ENCODE measurements at places on chromosomes 6 and 20.

GRCh38 chr6:2935566-2936291, 32.6 kb upstream of the SERPINB9 start:
- no peak for DNase-seq

DNA sequence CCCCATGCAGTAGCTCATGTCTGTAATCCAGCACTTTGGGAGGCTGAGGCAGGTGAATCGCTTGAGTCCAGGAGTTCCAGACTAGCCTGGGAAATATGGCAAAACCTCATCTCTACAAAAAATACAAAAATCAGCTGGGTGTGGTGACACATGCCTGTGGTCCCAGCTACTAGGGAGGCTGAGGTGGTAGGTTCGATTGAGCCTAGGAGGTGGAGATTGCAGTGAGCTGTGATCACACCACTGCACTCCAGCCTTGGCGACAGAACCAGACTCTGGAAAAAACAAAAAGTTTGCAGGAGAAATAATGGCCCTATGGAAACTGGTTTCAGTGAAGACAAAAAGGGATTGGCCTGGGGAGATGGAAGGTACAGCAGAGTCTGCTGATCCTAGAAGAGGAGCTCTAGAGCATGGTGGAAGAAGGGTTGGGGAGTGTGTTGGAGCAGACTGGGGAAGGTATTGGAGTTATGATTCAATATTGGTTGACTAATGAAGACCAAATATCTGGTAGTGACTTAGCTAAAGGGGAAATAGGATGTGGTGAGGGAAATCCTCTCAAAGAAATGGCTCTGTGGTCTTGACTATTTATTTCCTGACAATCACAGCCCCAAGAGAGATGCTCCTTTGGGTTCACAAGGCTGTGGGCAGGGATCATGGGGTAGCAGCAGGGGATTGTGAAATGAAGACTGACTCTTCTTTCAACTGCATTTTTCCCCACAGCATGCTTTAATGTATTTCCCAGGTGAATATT, 281.9 kb downstream of the UTRN start:
- no peak for DNase-seq

DNA sequence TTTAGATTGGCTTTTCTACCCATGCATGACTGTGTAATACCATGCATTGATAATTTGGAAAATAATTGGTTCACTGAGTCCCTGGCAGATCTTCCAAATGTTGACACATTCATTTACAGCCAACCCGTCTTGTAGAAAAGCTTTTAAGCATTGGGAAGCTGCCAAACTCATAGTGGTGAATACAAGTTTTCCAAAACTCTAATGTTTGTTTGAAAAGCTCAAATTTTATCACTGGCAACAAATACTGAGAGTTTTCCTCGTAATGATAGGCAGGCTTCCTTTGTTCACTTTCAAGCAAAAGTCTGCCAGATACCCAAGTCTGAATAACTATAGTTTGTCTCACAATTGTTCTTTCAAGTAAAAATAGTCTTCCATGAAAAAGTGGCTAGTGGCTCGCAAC, 143.0 kb downstream of the FIG4 start:
- DNase-seq = no peak

DNA sequence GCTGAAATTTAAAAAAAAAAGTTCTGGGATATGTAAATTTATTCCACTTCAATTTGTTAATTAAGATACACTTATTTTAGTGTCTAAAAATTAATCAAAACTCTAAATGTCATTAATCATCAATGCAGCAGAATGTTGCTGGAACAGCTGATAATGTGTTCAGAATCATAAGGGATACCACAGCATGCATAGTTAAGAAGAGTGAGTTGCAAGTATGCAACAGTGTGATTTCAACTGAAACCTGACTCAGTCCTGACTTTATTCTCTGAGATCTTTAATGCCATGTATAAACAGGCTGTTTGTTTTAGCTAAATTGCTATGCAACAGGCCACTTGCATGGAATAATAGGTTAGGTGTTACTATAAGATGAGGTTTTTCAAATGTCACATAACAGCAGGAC, 1.4 kb downstream of the GRIK2 start:
- DNase-seq = no peak

GRCh38 chr6:35312076-35312800, 14.6 kb downstream of the DEF6 start:
- DNase-seq = no peak

DNA sequence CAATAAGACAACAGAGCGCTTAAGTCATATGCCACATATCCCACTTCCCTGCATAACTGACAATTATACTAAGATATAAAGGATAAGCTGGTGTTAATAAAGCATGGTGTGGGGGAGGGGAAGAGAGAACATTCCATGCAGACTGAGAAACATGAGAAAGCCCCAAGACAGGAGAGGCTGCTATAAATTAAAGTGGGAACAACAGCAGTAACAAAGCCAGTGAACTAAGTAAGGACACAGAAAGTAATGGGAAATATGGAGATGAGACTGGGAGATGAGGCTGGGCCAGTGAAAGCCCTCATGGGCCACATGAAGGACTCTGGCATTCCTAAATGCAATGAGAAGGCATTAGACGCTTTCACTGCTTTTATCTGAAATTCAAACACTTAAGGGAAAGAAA, 41.3 kb downstream of the SESN1 start:
- no peak for DNase-seq

DNA sequence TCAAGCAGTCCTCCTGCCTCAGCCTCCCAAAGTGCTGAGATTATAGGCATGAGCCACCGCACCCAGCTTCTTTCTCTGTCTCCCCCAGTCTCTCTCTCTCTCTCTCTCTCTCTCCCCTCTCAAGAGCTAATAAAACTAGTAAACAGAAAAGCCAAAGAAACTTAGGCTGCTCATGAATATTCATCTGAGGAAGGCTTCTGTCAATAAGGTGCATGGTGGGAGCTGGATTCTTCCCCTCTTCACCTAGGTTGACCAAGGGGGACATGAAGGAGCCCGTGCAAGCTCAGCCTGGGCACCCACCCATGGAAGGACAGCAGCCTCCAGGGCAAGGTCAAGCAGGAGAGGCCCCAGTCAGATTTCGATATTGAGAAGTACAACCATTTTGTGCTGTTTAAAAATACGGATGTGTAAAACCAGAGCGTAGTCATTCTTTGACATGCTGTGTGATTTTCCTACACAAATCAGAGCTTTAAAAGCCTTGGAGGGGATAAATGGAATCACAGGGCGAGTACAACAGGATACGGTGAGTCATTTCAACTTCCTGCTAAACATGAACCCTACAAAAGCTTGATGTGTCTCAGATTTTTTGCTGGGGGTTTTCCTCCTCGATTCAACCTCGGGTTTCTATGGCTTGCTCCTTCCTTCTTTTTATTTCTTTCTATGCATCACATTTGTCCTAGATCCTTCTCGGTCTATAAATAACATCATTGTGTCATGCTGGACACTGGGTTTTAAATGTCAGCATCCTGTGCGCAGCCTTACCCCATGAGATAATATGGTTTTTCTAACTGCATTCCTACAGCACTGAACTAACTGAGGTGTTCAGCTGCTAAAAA, 368.9 kb upstream of the JARID2 start:
- peak; percentile 34 for DNase-seq

DNA sequence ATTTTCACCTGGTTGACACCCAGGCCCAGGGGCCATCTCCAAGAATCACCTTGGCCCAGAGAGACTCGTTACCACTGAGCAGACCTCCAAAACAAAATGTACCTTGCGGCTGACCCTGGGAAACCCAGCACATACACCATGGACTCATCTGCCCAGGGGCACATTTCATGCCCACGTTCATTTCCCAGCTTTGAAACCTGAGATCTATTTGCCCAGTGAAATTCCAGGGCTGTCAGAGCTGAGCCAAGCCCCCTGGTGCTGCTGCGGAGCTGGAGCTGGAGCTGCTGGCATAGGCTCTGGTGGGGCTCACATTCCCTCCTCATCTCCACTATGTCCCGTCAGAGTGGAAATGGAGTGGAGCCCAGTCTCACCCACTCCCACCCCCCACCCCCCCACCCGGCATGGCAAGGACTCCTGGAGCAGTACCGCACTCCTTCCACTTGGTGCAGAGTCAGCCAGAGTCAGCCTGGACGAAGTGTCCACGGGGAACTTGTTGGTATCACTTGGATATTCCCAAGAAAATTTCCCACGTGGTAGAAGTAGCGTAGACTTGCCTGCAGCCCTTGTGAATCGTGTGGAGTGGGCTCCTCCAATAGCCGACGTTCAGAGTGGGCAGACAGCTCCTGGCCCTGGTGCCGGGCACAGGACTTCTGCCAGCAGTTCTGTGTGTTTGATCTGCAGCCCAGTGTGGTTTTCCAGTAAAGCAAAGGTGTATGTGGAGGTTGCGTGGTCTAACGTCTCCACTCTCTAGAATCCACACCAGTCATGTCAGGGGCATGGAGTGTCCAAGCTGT, 18.1 kb upstream of the OSER1 start:
- no peak for DNase-seq

- DNase-seq = no peak
Measured at GRCh38 chr6:140039364-140039763, 664.9 kb upstream of the CITED2 start.

GRCh38 chr20:45109634-45110033, 5.3 kb downstream of the WFDC5 start:
- no peak for DNase-seq

DNA sequence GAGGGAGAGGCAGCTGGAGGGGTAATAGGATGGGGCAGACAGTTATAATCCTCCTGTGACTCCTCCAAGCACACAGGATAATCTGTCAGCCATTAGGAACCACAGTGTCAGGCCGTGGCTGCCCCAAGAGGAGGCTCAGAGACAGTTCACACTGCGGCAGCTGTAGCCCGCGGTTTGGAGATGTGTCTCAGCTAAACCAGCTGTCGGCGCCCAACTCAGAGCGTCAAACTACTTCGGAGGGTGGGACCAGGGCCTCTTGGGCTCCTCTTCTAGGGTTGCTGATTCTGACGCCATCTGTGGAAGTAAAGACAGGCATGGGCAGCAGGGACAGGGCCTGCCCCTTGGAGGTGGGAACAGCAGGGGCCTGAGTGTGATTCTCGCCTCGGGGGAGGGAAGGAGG, 309.8 kb downstream of the CDC5L start:
- DNase-seq = peak; percentile 7

DNA sequence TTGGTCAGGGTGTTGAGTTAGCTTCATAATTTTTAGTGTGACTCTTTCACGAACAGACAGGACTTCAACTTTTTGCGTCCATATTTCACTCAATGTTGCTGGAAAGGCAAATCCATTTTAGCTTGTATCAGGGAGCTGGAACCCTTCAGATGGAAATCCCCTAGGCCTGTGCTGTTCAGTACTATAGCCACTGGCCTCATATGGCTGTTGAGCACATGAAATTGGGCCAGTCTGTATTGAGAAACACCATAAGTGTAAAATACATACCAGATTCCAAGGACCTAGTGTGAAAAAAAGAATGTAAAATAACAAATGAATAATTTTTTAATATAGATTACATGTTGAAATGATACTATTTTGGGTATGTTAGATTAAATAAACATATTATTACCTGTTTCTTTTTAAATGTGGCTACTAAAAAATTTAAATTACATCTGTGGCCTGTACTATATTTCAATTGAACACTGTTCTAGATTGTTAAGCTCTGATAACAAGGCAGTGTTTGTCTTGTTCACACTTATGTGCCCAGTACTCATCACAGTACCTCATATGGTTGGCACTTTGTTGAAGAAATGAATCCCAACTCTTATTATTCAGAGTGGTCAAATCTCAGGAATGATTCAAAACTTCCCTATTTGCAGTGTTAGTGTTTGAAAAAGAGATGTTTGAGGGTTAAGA, 34.3 kb downstream of the CTNNBL1 start:
- no peak for DNase-seq

DNA sequence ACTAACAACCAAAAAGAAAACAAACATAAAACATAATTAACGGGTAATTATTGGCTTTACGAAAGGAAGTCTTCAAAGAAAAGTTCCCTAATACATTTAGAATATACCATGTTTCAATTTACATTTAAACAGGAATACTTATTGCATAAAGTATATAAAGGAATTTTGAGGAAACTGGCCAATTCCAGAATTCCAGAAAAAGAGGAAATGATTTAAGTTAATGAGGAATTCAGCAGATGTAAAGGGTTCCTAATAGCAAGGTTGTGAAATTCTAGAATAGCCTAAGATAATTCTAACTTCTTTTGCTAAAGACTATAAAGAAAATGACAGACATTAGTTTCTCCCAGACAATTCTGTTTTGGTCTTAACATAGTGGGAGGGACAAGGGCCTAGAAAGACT, 35.0 kb downstream of the DTNBP1 start:
- DNase-seq = no peak

GRCh38 chr6:25239498-25239897, 39.7 kb upstream of the CARMIL1 start:
- no peak for DNase-seq

DNA sequence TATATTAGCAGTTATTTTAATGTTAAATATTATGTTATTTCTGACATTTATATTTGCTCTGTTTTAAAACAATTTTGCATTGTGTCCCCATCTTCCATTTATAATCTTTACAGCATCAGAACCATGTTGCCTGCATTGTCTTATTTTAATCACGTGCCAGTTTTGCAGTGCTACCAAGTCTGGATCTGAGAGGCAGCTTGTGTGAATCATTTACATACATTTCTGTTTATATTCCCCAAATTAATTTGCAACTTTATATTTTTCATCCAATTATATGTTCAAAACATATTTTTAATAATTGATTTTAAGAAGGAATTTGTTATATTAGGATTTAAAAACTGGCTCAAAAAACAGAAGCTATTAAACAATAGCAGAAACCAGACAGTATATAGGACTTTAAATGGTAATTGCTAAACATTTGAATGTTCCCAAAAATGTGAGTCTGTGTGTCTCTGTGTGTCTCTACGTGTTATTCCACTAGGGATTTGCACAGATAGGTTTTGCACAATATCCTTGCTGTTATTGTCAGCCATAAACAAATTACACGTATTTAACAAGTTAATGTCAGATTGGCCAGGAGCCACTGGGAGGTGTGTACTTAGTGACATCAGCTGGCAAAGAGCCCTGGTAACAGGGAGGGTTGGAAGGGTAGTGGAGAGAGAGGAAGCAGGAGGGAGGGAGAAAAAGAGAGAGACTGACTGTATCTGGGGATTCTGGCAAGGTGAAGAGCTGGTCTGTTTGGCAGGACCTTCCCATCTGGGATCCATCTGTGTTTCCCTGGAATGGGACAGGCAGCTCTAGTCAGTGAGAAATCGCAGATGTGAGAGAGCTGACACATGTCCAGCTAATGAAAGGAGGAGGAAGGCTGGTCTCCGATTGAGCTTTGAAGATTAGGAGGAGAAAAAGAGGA, 72.1 kb downstream of the CBFA2T2 start:
- peak; percentile 42 for DNase-seq

DNA sequence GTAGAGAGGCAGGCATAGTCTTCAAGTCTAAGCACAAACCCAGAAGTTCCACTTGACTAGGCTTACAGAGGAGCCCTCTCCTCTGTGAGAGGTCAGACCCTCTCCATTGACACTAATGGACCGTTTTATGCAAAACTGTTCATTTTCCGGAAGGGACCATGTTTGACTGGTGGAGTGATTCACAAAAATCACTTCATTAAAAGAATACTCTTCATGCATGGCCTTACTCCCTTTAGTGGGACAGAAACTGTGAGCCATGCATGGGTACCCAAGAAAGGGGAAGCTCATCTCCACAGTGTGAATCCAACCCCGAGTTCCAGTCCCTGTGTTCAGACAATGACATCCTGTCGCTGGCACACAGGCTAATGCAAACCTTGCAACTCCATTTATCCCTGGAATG, 63.2 kb downstream of the OLIG3 start:
- DNase-seq = no peak
